ENCODE measurements at places on chromosomes 4 and X.

DNA sequence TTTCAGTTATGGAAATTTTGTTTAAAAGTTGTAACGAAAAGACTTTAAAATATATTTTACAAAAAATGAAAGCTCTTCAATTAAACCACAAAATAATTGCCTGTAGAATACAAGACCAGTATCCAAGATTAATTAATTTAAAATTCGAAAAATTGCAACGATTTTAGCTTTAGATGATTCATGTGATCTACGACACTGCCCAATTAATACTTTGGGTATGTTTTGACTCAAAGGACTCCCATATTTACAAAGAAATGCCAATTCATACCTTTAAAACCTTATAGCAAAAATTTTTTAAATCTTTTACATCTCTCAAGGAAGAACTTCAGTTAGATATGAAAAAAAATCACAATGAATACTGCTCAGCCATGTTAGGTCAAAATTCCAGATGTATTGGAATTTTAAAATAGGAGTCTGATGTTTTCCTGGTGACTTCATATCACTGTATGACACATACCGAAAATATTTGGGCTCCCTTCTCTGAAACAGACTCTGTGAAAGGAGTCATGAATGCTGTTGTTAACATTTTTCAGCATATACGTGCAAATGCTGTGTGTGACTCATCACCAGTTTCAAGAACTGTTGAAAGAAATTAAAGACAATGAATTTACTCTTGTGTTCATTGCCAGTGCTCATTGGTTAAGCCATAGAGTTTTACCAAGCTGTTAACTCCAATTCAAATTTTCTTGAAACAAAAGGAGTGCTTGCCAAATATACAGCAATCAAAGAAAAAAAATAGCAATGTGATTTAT lies 13.8 kb upstream of the SMS start:
- no peak for DNase-seq

DNA sequence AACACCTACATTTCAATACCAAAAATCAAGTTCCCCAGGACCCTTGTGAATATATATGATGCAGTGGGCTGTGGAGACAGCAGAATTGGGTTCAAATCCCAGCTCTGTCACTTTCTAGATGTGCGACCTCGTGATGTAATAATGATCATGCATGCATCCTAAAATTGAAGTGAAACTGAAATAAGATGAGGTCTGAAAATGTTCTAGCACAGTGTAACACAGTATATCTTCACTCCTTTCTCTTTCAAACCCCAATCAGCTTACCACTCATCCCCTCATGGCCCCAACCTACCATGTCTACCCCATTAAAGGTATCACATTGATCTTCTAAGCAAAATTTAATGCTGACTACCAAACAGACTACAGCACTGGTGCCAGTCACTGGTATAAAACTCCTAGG lies 69.9 kb upstream of the BRS3 start:
- no peak for DNase-seq

- no peak for DNase-seq
Observed at GRCh38 chr4:110778521-110778920, 155.6 kb upstream of the PITX2 start.

- no peak for DNase-seq
Observed at GRCh38 chr4:159979953-159980352, 877.1 kb downstream of the RAPGEF2 start.

GRCh38 chrX:17930850-17931249 lies 69.8 kb upstream of the RAI2 start:
- no peak for DNase-seq

- no peak for DNase-seq
Observed at GRCh38 chr4:76657443-76657842, 222.4 kb downstream of the SHROOM3 start.

DNA sequence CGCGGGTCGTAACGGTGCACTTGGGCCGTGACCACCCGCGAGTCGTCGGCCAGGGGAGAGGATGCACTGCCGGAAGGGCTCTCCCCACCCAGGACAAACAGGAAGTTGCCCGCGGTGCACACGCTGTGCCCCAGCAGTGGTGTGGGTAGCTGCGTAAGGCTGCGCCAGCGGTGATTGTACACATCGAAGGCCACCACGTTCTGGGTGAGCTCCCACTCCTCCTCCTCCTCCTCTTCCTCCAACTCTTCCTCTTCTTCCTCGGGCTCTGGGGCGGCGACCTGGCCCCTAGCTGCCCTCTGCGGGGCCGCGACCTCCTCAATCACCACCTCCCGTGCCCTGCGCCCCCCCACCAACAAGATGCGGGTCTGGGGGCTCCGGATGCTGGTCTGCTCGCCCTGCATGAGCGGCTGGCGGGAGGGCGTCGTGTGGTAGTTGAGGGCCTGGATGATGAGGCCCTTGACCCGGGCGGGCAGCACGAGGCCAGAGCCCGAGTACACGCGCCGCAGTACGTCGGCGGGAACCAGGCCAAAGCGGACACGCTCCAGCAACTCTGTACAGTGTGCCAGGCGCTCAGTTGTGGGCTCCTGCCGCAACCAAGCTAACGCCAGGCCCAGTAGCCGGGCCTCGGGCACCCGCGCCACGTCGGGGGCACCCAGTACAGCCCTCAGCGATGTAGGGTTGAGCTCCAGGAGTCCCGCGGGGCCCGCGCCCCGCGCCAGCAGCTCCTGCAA lies 1.4 kb downstream of the KLHL34 start:
- DNase-seq = no peak

GRCh38 chrX:66021765-66022631 lies 17.9 kb downstream of the VSIG4 start:
- DNase-seq = no peak

GRCh38 chr4:159188646-159189045 lies 85.8 kb downstream of the RAPGEF2 start:
- DNase-seq = no peak

All from stimulated activated CD4-positive, alpha-beta T cell treated with anti-CD3 and anti-CD28 coated beads, Interleukin-15, amount 100 ng/mL, for 1 hour (primary cell).